Memory B cell (primary cell): ENCODE measurements at places on chromosomes 6 and 20.
A peak's percentile ranks its signal among the peaks of the same experiment; 100 is the strongest.

GRCh38 chr6:17930321-17930993 lies 57.0 kb downstream of the KIF13A start:
- H3K4me3 ChIP-seq, result no peak overlapping the region
- H3K36me3 ChIP-seq, result peaks cover 6% of the 10 kb centered on the region
- no peaks in the 10 kb centered on the region for H3K27me3 ChIP-seq
- no peak overlapping the region for H3K27ac ChIP-seq
- DNase-seq, result no peak

- H3K4me3 ChIP-seq, result no peak overlapping the region
- DNase-seq, result no peak
- H3K36me3 ChIP-seq, result no peaks in the 10 kb centered on the region
- no peak overlapping the region for H3K27ac ChIP-seq
- no peaks in the 10 kb centered on the region for H3K4me1 ChIP-seq
- H3K27me3 ChIP-seq, result peaks cover 5% of the 10 kb centered on the region
Observed at GRCh38 chr6:2632976-2633584, 117.6 kb downstream of the MYLK4 start.

DNA sequence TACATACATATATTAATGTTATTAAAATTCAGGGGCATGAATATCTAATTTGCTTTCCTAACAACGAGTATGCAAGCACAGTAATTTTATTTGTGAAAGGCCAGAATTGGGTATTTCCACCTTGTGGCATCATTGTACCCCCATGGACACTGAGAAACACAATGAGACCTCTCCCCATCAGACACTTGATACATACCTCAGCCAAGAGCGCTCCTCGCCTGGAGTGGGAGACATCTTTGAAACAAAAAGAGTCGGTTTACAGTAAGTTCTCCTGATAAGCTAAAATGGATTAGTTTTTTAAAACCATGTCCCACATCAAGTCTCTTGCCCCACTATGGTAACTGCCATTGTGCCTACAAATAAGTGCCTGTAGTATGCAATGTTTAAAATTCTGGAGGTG lies 2.1 kb downstream of the CNR1 start:
- peaks cover 29% of the 10 kb centered on the region for H3K4me1 ChIP-seq
- peak overlapping the region; percentile 64 for H3K27ac ChIP-seq
- no peaks in the 10 kb centered on the region for H3K36me3 ChIP-seq
- DNase-seq, result no peak
- H3K27me3 ChIP-seq, result no peaks in the 10 kb centered on the region

DNA sequence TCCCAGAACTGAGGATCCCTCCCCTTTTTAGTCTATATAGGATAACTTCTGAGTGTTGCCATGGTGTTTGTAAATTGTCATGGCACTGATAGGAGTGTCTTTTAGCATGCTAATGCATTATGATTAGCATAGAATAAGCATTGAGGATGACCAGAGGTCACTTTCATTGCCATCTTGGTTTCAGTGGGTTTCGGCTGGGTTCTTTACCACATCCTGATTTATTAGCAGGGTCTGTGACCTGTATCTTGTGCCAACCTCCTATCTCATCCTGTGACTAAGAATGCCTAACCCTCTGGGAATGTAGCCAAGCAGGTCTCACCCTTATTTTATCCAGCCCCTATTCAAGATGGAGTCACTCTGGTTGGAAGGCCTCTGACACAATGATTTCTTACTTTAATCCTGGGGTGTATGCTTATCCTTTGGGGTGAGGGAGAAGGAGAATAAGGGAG lies 19.6 kb downstream of the WFDC2 start:
- DNase-seq, result no peak
- H3K27me3 ChIP-seq, result peaks cover 17% of the 10 kb centered on the region
- H3K27ac ChIP-seq, result no peak overlapping the region
- peaks cover 2% of the 10 kb centered on the region for H3K4me1 ChIP-seq
- no peak overlapping the region for H3K4me3 ChIP-seq
- H3K36me3 ChIP-seq, result no peaks in the 10 kb centered on the region

GRCh38 chr6:73942592-73943186 lies 246.7 kb downstream of the CD109 start:
- no peak for DNase-seq
- no peaks in the 10 kb centered on the region for H3K4me1 ChIP-seq
- H3K4me3 ChIP-seq, result no peak overlapping the region

DNA sequence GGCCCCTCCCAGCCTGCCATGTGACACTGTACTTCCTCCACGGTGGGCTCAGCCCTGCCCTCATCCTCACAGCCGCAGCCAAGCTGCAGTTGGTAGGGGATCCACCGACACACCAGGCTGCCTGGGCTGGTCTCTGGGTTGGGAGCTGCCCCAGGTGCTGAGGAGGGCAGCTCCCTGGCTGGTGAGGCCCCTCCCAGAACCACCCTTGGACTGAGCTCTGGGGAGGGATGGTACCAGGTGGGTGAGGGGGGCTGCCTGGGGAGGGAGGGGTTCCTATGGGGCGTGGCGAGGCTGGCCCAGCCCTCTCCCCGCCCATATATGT lies 185 bp upstream of the TNFRSF6B start:
- H3K4me3 ChIP-seq, result no peak overlapping the region
- H3K27ac ChIP-seq, result peak overlapping the region; percentile 50
- no peak for DNase-seq
- peaks cover 3% of the 10 kb centered on the region for H3K36me3 ChIP-seq
- H3K27me3 ChIP-seq, result no peaks in the 10 kb centered on the region
